ENCODE measurements at places on chromosomes 6 and 20.

GRCh38 chr6:3489961-3490624 lies 33.2 kb upstream of the SLC22A23 start:
- no peak for DNase-seq

DNA sequence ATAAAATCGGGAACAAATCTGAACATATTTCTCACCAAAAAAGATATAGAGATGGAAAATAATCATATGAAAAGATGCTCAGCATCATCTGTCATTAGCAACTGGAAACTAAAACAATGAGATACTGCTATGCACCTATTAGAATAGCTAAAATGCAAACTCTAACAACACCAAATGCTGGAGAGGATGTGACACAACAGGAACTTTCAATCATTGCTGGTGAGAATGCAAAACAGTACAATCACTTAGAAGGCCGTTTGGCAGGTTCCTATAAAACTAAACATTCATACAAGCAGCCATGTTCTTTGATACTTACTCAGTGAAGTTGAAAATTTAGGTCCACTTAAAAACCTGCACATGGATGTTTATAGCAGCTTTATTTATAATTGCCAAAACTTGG lies 67.0 kb downstream of the FAM50B start:
- DNase-seq = no peak

DNA sequence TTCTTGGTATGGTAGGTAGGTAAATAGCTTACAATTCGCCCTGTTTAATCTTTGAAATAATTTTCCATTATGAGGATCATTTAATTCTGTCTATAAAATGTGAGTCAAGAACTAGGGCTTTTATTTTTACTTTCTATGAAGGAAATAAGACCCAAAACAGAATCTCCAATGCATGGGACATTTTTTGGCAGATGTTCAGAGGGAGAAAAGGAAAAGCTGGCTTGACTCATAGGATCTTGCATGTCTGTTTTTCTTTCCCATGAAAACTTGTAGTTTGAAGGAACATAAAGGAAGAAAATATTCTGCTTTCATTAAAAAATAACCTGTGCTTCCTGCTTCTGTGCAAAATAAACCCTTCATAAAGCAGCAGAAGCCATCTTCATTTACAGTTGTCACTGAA lies 143.1 kb upstream of the INSM1 start:
- DNase-seq = no peak

DNA sequence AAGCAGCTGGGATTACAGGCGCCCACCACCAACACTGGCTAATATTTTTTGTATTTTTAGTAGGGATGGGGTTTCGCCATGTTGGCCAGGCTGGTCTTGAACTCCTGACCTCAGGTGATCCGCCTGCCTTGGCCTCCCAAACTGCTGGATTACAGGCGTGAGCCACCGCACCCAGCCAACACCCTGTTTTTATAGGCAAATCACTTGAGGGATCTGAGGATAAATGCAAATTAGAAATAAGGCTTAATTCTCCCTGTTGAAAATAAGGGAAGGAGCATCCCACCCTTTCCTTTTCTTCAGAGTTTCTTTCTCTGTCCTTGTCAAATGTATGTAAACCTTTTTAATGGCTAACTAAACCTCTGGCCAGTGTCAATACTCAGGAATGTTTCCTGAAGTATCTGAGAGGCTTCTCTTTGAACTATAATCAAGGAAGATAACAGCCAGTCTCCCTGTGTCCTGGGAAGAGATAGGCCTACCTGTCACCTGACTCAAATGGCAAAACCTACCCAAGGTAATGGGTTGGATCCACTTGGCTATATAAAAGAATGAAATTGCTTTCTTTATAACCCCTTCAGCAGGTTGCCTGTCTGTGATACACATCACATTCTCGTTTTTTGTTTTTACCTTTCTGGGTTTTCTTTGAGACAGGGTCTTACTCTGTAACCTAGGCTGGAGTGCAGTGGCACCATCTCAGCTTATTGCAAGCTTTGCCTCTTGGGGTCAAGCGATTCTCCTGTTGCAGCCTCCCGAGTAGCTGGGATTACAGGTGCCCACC lies 64.5 kb upstream of the TNFAIP3 start:
- no peak for DNase-seq

GRCh38 chr6:123742626-123743025 lies 61.0 kb upstream of the NKAIN2 start:
- no peak for DNase-seq

- peak; percentile 11 for DNase-seq
These were observed 644.2 kb upstream of the GJE1 start for GRCh38 chr6:141488488-141488887.

DNA sequence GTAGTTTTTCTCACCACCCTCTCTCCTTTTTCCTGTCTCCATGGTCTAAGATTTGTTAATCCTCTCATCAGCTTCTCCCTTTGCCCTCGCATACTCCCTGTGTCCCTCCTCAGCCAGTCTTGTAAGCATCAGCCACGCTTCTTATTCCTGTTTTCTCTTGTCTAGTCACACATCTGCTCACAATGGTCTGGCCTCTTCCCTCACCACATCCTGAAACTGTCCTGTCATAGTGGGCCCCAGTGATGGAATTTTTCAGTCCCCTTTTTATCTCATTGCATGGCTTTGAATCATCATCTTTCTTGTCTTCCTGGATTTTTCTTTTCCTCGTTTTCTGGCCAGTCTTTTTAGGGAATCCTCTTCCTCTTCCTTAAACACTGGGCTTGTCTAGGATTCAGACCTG lies 57.2 kb downstream of the GFRA4 start:
- no peak for DNase-seq

GRCh38 chr20:32356622-32357374 lies 1.3 kb upstream of the ASXL1 start:
- DNase-seq = peak; percentile 62

GRCh38 chr6:101294051-101294638 lies 99.4 kb upstream of the GRIK2 start:
- DNase-seq = no peak

GRCh38 chr6:72809746-72810379 lies 188.0 kb downstream of the KCNQ5 start:
- DNase-seq = no peak

GRCh38 chr6:4615891-4616290 lies 160.3 kb upstream of the CDYL start:
- DNase-seq = no peak

DNA sequence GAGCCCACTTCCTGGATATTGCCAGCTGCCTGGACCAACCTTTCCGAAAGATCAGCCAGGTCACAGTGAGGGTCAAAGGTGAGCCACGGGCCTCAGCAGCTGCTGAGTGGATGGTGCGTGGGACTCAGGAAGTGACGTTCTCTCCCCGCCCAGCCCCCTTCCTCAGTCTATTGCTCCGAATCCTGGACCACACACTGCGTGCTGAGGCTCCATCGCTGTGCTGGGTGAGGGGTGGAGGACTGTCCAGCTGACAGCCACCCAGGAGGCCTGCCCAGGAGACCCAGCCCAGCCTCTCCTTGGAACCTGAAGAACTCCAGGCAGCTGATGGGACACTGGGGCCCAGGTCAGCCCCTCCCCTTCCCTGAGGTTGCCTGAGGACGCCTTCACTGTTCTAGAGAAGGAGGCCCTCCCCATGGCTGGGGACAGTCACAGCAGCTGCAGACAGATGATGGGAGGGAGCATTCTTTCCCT lies 94.4 kb upstream of the CD93 start:
- no peak for DNase-seq

DNA sequence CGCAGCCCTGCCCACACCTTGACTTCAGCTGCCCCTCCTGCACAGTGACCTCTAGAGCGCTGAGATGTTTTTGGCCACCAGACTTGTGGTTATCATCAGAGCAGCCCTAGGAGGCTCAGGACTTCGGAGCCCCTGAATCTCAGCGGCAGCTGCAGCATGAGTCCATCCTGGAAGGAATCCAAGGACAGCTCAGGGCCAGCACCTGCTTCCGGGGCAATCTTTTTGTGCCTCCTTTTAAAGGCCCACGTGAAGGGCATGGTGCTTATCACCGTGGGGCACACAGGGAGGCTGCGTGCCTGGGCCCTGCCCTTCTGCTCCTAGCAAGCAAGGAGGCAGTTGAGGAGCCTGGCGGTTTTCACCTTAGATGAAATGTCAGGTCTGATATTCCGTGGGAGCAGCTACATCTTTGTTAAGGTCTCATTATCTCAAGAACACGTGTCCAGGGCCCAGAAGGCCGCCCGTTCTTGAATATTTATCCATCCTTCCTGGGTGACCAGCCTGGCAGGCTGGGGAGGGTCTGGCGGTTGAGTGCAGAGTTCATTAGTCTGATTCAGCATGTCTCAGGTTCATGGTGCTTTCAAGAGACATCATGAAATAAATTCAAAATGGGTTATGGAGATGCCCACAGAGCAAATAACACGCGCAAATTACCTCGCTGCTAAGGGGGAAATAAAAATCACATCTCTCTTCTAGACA lies 392.4 kb downstream of the TAF4 start:
- no peak for DNase-seq

DNA sequence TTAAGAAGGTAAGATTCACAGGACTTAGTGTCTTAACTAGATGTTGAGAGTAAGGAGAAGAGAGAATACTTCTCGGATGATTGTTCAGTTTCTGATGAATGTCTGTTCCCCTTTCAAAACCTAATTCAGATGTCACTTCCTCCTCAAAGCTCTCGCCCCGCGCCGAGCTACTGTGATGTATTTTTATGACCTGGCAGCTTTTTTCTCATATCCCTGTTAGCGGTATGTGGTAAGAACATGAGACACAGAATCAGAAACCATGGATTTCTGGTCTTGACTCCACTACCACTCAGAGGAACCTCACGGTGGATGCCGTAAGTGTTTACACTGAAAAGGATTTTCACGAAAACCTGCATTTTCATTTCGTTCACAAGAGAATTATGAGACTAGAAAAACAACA lies 48.4 kb downstream of the CEP43 start:
- no peak for DNase-seq

- peak; percentile 81 for DNase-seq
These were observed 40.4 kb upstream of the TINAG start for GRCh38 chr6:54267798-54268197.

GRCh38 chr6:4727671-4728435 lies 48.4 kb upstream of the CDYL start:
- DNase-seq = peak; percentile 34

DNA sequence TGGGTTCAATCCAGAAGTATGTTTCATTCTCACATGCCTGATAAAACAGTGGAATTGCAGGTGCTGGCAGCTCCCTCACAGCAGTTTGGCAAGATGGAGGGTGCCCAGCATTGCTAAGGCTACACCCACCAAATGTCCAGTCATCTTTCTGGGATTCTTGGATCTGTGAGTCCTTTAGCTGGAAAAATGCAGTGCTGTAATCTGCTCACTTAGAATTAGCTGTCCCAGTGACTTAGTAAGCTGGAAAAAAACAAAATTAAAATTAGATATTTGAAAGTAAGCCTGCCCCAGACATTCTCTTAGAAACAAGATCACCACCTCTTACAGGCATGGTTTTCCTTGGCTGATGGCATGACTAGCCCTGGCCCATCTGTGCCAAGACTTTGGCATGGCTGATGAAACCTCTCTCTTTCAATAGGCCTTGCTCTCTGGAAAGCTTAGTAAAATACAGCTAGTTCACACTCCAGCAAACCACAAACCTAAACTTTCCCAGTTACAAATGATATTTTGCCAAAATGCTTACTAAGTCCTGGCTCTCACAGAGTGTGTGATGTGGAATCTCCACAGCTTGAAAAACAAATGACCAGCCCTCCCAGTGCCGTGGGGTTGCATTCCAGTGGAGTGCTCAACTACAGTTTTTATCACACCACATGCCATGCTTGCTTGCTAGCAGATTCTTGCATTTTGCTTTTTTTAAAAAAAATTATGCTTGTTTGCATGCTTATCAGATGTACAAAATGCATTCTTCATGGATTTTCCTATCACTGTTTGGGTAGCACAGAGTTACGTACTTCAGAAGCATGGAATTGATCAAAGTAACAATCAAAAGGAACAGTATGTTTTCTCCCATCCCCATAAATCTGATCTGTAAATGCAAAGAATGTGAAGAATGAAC lies 261.5 kb downstream of the EYA4 start:
- no peak for DNase-seq

GRCh38 chr6:50236164-50236563 lies 186.4 kb upstream of the DEFB112 start:
- DNase-seq = no peak

DNA sequence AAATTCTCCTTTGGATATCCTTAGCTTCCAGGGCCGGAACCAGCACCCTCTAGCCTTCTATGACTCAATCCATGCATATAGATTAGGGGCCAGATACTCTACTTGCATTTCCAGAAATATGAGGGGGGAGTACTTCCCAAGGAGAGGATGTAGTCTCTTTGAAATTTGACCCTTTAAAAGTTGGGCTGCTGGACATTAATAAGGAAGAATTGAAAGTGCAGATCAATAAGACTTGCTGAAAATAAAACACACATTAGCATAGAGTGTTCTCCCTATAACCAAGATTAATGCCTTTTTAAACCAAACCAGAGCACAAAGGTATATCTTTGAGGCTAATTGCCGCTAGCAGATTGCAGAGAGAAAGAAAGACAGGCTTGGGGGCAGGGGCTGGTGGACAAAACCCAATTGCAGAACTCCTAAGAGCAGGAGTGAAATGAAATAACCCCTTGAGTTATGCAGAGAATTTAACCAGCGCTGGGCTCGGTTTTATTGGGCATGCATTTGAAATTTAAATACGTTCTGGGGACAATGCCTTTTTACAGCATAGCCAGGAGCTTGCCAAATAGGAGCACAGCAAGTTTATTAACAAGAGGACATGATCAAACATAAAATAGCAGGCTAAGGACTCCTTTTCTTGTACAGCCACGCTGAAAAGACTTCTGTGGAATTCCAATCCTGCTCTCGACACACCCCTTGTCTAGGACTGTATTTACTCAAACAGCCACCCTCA lies 108.2 kb upstream of the SALL4 start:
- DNase-seq = peak; percentile 52

DNA sequence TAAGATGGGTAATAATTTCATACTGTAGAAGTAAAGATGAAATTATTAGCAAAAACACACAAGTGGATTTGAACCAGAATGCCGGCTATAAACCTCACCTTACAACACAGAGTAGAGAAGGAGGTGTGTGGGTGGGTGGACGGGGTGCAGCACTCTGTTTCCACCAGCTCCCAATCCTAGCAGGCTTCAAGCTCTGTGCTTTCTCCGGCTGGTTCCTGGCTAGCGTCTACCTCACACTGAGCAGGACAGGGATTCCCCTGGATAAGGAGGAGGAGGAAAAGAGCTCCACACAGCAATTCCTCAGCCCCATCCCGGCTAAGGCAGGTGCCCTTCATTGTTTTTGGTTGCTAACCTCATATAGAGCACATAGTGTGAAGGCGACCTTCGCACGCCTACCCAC lies 453.3 kb downstream of the C6orf118 start:
- no peak for DNase-seq

DNA sequence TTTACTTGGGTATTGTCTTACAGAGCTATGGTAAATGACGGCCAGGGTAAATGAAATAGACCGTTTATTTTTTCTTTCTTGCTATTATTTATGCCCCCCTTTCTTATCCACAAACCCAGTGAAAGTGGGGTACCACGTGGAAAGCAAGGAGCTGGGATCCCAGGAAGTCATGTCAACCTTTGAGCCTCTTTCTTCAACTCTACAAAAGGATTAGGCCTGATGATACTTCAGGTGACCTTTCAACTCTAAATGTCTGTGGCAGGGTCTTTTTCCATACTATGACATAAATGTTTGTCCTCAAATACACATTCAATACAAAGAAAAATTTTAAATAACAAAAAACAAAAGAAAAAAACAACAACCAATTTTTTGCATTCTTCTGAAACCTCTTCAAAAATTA lies 291.4 kb downstream of the ADGB start:
- DNase-seq = no peak

- DNase-seq = no peak
These were observed 1076.4 kb downstream of the HACE1 start for GRCh38 chr6:103783329-103783728.

Measured in HT-29 (cell line).